Left ventricle myocardium inferior (tissue), 1 donor: ENCODE measurements at places on chromosomes 2 and 18.

- peak; percentile 52 for DNase-seq
Observed at GRCh38 chr2:120764991-120765677, 29.5 kb downstream of the GLI2 start.

GRCh38 chr2:119387381-119388129, 20.8 kb downstream of the DBI start:
- peak; percentile 69 for DNase-seq

GRCh38 chr2:226583715-226584114, 215.9 kb downstream of the IRS1 start:
- no peak for DNase-seq

DNA sequence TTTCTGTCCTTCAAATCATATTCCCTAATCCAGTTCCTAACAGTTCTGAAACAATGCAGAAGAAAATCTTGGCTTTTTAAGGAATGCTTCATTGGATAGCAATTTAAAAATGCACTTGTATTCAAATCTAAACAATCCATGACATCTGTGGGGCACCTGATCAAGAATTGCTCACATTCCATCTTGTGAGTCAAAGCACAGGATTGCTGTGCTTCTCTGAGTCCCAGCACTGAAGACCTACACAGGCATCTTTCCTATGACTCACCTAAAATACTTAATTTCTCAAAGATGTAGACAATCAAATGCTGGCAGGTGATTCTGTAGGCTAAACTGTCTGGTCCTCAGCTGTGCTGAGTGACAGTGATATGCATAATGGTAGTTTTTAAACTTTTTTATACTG, 10.1 kb upstream of the ATP8B1 start:
- DNase-seq, result no peak

- DNase-seq, result no peak
Observed at GRCh38 chr2:147449323-147449991, 395.4 kb upstream of the ACVR2A start.

DNA sequence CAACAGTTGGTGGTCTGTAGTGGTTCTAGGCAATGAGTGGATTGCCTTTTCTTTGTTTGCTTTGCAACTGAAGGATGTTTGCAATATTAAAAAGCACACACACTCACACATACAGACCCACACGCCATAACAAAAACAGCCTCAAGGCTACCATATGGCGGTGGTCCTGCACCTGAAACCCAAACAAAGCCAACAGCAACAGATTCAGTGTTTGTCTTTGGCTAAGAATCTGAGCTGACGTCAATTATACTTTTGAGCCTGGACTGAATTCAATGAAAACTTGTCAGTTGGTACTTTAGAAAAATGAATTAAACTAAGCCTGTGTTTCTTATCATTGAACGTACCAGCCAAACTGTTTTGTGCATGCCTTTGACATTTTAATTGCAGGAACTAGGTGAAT, 65.0 kb upstream of the NYAP2 start:
- no peak for DNase-seq

GRCh38 chr2:8602809-8603208, 79.0 kb upstream of the ID2 start:
- no peak for DNase-seq

- DNase-seq, result no peak
Observed at GRCh38 chr18:42163321-42163720, 208.3 kb downstream of the PIK3C3 start.

- no peak for DNase-seq
Observed at GRCh38 chr2:37554155-37554510, 117.3 kb downstream of the CDC42EP3 start.

- no peak for DNase-seq
Observed at GRCh38 chr2:216752855-216753505, 57.6 kb upstream of the IGFBP5 start.

DNA sequence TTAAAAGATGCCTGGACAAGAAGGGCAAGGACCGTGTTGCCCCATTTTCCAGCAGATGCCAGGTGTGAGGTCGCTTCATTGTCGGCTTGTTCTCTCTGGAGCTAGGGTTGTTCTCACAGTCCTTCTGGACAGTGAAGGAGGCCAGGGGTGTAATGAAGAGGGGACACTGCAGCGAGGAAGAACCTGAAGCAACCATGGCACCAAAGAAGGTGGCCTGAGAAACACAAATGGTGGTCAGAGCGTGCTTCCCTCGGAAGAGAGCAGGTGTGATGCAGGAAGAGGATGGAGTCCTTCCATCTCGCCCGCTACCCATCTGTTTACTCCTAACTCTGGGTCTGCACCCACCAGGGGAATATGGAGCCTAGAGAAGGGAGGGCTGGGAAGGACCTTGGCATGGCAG, 50.3 kb upstream of the TWIST2 start:
- no peak for DNase-seq

- no peak for DNase-seq
Observed at GRCh38 chr2:113277474-113278072, 1.1 kb downstream of the PAX8 start.

DNA sequence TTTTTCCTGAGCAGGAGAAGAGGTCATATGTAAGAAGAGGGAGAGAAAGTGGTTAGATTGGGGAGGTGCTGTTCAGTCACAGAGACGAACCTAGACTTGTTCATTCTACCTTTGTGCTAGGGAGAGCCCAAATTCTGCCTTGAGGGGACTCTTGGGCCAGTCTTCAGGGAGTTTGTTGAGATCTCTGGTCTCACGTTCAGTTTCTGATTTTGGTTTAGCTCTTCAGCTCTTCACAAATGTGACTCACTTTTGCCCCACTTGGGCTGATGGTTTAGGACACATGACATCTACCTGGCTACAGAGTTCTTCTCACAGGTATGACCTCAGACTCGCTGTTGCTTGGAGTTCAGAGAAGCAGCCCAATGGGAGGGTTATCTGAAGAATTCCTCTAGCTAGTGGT, 49.2 kb upstream of the DARS1 start:
- DNase-seq, result no peak

- DNase-seq, result no peak
Observed at GRCh38 chr18:7338846-7339245, 108.0 kb downstream of the LRRC30 start.

- no peak for DNase-seq
Observed at GRCh38 chr2:341017-341542, 53.2 kb upstream of the ALKAL2 start.

DNA sequence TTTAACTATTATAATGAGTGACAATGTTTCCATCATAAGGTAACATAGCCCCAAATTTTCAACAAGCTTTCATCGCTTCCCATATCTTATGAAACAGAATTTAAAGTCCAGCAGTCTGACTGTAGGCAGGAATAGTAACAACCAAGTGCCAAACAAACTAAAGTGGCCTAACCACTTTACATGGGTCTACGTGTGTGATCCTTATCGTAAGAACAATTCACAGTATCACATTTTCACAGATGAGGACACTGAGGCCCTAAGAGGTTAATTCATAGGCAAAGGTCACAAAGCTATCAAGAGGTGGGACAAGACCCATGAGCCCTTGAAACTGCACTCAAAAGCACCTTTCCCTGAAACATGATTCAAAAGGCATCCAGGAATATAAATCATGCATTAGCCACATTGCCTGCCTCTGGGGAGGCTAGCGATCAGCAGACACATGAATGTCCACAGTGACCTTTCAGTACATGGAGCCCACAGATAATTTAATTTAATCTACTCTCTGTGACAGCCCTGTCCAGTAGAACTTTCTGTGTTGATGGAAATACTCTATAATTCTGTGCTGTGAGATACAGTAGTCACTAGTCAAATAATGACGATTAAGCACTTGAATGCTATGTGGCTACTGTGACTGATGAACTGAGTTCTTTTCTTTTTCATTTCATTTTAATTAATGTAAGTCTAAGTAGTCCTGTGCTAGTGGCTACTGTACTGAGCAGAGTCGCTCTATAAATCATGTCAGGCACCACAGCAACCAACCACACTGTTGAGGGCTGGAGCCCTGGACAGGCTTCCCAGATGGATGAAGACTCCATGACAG, 30.3 kb downstream of the KIDINS220 start:
- no peak for DNase-seq

DNA sequence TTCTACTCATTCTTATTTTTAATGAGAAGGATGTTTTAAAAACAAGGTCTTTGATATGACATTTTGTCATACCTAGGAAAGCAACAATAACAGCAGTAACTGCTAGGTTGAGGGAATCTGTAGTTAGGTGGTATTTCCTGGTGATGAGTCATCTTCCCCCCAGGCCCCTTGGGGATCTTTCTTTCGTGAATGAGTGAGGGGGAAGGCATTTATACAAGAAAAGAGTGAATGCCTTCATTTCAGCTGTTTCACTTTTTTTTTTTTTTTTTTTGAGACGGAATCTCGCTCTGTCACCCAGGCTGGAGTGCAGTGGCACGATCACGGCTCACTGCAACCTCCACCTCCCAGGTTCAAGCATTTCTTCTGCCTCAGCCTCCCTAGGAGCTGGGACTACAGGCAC, 108.6 kb downstream of the MAP4K4 start:
- DNase-seq, result no peak

GRCh38 chr2:165114346-165114939, 89.4 kb downstream of the SCN3A start:
- DNase-seq, result no peak

DNA sequence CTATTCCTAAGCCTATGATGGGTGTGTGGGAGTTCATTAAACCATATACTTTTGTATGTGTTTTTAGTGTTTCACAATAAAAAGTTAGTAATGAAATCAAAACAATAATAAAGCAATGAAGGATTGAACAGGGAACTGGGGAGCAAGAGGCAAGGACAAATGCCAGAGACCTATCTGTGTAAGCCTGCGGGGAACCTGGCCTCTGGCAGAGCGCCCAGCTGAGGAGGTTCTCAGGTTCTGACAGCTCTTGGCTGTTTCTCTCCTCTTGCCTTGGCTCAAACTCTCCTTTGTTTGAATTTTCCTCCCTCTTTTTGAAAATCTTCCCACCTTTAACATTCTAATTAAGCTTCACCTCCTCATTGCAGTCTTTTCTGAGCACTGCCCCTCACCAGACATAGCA, 200.0 kb upstream of the NCKAP5 start:
- DNase-seq, result peak; percentile 76

DNA sequence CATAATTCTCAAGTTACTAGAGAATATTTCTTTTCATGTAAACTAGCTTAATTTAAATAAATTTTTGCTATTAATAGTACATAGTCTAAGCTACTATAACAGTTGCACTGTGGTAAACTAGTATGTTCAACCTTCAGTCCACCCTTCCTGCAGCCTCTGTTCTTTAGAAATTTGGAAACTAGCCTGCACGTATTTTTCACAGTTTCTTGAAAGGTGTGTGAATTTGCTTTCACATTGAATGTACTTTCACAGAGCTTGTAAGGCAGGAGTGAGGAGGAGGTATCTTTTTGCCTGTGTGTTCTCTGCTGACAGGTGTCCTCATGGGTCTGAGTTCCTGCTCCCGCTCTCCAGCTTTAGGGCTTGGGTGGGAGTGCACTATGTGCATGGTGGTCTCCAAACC, 117.5 kb downstream of the ATP9B start:
- no peak for DNase-seq

DNA sequence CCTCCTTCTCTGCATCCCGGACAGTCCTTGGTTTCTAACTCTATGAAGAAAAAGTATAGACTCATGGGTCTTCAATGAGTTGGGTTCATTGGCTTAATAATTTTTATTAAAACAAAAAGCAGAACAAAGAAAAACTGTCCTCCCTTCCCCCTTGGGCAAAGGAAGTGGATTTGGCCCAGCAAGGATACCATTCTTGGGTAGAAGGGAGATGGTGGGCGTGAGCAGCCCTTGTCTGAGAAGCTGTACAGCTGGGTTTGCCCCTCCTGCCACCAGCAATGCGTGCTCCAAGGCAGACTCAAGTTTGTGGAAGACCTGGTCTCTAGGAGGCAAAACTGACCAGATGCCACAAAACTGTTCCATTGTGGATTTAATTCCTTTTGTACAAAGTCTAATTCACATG, 12.7 kb downstream of the PCARE start:
- no peak for DNase-seq

DNA sequence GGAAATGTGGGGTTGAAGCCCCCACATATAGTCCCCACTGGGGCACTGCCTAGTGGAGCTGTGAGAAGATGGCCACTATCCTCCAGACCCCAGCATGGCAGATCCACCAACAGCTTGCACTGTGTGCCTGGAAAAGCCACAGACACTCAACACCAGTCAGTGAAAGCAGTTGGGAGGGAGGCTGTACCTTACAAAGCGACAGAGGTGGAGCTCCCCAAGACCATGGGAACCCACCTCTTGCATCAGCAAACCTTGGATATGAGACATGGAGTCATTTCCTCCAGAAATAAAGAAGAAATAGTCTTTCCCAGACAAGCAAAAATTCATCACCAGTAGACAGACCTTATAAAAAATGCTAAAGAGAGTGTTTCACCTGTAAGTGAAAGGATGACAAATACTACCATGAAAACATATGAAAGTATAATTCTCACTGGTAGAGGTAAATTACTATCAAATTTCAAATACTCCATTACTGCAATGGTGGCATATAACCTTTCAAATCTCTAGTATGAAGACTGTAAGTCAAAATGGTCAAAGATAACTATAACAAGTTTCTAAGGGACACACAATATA, 152.6 kb upstream of the EPHA4 start:
- no peak for DNase-seq

GRCh38 chr2:181235683-181236459, 221.3 kb upstream of the ITGA4 start:
- DNase-seq, result no peak

GRCh38 chr2:172927641-172928357, 147.8 kb upstream of the MAP3K20 start:
- DNase-seq, result peak; percentile 19

- DNase-seq, result no peak
Observed at GRCh38 chr18:37710726-37711125, 145.1 kb upstream of the CELF4 start.

DNA sequence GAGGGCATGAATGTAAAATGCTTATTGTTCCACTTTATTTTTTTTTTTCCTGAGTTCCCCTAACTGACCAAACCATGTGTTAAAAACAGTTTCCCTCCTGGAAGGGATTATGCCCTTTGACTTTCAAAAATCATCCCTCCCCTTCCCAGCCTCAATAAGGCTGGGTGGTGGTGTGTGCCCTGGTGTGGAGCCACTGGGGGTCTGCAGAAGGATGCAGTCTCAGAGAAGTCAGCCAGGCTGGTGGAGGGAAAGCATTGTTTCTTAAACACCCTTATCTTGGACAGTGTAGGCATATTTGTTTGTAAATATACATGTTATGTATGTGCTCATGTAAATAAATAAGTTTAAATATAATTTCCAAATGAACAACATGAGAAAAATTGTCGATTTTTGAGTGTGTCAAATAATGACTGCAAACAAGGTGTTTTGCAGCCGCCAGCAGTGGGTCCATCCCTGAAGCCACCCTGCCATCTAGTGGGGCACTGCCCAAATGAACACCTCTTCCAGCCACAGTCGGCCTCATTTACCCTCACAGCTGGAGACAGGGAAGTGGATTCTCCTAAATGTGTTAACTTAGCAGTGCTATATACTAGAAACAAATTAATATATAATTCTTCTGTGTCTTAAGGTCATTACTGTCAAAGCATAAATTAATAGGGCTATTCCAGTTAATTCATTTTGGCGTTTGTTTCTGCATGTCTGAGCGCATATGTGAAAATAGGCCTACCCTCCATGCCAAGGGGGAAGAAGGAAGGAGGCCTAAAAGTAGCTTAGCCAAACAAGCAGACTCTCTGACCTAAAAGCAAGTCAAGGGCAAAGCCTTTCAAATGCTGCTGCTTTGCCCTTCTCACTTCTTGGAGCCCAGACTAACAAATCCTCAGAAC, 209.6 kb upstream of the PIK3C3 start:
- DNase-seq, result peak; percentile 16
